ENCODE measurements at places on chromosomes 2 and 18. TPM values are rescaled to one million over a fixed set of nuclear protein-coding genes. Genes with fewer than 3 reads are reported as not detected.

Gene CKAP2L
- 0.50 TPM for total RNA-seq

Gene BOLL
- total RNA-seq = not detected

Gene PCARE
- total RNA-seq = not detected

Gene LGALSL
- 1.5 TPM for total RNA-seq

Gene SCTR
- not detected for total RNA-seq

Gene PLGLB2
- not detected for total RNA-seq

Gene SLC5A7
- total RNA-seq = not detected

Gene RAB3GAP1
- 89.2 TPM for total RNA-seq

Gene TCF23
- total RNA-seq = not detected

Gene LINC00305
- not detected for total RNA-seq

Gene HNMT
- total RNA-seq = 20.8 TPM

Gene CERKL
- total RNA-seq = 0.15 TPM

Gene EHBP1
- total RNA-seq = 232 TPM

Gene ECEL1
- total RNA-seq = not detected

Gene NT5DC4
- total RNA-seq = not detected

Gene NFATC1
- total RNA-seq = 1.9 TPM

Gene SERPINB4
- not detected for total RNA-seq

Gene IFT172
- 40.4 TPM for total RNA-seq

Gene CYP26B1
- total RNA-seq = under 0.01 TPM

Gene CCDC102B
- total RNA-seq = 18.2 TPM

Gene CNGA3
- total RNA-seq = 0.17 TPM

Gene SULT1C4
- not detected for total RNA-seq

Gene SCN1A
- total RNA-seq = 0.33 TPM

Gene FEV
- total RNA-seq = under 0.01 TPM

Gene DNER
- total RNA-seq = 0.44 TPM

Data from smooth muscle cell of trachea (primary cell).